ENCODE measurements at places on chromosomes 7 and 10.

GRCh38 chr7:7242899-7243298 lies 60.6 kb downstream of the C1GALT1 start:
- no peak overlapping the region for H3K4me3 ChIP-seq
- H3K36me3 ChIP-seq: peaks cover 31% of the 10 kb centered on the region

DNA sequence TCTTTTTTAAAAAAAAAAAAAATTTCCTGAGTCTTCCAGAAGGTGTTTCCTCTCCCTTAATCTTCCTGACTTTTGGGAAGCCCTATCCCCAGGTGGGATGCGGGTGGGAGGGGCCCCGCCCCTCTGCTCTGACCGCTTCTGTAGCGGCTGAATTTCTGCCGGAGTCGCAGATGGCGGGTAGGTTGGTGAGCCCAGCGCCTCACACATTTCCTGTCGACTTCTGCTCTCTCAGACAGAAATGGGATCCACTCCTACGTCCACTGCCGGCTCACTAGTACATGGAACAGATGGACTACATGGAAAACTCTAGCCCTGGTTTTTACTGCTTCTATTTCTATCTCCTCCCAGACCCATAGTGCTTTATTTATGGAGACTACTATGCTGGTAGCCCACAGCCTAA lies 90.9 kb downstream of the NEUROD6 start:
- H3K36me3 ChIP-seq: no peaks in the 10 kb centered on the region
- H3K4me1 ChIP-seq: no peaks in the 10 kb centered on the region
- H3K27me3 ChIP-seq: no peaks in the 10 kb centered on the region
- no peak for DNase-seq
- H3K27ac ChIP-seq: no peak overlapping the region

- H3K4me3 ChIP-seq: no peak overlapping the region
- H3K4me1 ChIP-seq: peaks cover 12% of the 10 kb centered on the region
- no peaks in the 10 kb centered on the region for H3K27me3 ChIP-seq
- no peak overlapping the region for H3K27ac ChIP-seq
- no peak for DNase-seq
Observed at GRCh38 chr10:63496561-63496960, 24.6 kb upstream of the REEP3 start.

DNA sequence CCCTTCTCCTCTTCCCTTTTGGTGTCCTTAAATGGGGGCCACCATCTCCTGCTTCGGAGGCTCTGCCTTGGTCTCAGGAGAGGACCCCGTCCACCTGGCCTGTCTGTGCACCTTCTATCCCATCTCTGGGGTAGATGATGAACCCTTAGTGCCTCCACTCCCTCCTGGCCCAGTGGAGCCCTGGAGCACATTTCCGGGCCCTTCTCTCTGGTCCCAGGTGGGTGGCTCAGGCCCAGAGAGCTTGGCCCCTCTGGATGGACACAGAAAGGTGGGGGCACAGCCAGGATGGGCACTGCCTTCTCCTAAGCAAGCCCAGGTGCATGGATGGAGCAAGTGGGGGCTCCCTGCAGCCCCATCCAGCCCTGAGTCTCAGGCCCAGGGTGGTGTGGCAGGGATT lies 121.4 kb upstream of the RET start:
- H3K4me3 ChIP-seq: no peak overlapping the region
- H3K36me3 ChIP-seq: no peaks in the 10 kb centered on the region
- H3K27me3 ChIP-seq: peaks cover 26% of the 10 kb centered on the region

DNA sequence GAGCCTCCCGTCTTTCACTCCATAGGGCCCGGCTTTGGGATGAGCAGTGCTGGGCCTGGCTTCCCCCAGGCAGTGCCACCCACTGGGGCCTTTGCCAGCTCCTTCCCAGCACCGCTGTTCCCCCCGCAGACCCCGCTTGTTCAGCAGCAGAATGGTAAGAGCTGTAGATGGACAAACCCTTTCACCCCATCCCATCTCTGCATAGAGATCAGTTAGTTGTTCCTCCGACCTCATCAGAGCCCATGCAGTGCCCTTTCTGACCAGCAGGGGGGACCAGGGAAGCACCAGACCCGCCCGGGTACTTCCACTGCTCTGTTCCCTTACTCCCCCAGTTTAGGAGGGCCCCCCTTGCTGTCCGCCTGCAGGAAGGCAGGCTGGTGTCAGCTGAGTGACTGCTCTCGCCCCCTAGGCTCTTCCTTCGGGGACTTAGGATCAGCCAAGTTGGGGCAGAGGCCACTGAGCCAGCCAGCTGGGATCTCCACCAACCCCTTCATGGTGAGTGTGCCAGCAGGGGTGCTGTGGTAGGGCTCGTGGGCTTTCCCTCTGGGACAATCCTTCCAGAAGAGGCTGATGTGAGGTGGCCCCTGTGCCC lies 9.8 kb downstream of the SAP25 start:
- no peak overlapping the region for H3K4me3 ChIP-seq
- no peaks in the 10 kb centered on the region for H3K27me3 ChIP-seq
- no peak overlapping the region for H3K27ac ChIP-seq
- no peaks in the 10 kb centered on the region for H3K36me3 ChIP-seq
- DNase-seq: peak; percentile 74

DNA sequence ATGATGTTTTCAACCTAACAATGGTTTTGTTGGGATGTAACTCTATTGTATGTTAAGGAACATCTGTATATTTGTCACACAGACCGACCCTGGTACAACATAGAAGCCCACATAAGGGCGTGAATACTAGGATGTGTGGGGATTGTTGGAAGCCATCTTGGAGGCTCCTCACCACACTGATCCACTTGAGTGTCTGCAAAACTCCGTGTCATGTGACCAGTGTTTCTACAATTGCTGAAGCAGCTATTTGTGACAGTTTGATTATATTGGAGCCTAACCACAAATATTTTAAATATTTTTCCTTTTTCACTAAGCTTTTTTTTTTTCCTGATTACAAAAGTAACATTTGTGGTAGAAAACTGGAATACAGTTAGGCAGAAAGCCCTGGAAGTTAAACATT lies 27.9 kb downstream of the RALA start:
- H3K4me3 ChIP-seq: peak overlapping the region; percentile 53
- peak; percentile 67 for DNase-seq
- peaks cover 25% of the 10 kb centered on the region for H3K4me1 ChIP-seq

GRCh38 chr7:156625580-156625979 lies 15.0 kb upstream of the RNF32 start:
- no peak for DNase-seq
- H3K4me3 ChIP-seq: no peak overlapping the region
- H3K4me1 ChIP-seq: no peaks in the 10 kb centered on the region
- no peak overlapping the region for H3K27ac ChIP-seq
- no peaks in the 10 kb centered on the region for H3K36me3 ChIP-seq

- no peaks in the 10 kb centered on the region for H3K27me3 ChIP-seq
- no peaks in the 10 kb centered on the region for H3K36me3 ChIP-seq
- no peak overlapping the region for H3K4me3 ChIP-seq
- peak; percentile 70 for DNase-seq
- no peaks in the 10 kb centered on the region for H3K4me1 ChIP-seq
- no peak overlapping the region for H3K27ac ChIP-seq
Observed at GRCh38 chr7:16817536-16817935, 12.7 kb upstream of the AGR2 start.

DNA sequence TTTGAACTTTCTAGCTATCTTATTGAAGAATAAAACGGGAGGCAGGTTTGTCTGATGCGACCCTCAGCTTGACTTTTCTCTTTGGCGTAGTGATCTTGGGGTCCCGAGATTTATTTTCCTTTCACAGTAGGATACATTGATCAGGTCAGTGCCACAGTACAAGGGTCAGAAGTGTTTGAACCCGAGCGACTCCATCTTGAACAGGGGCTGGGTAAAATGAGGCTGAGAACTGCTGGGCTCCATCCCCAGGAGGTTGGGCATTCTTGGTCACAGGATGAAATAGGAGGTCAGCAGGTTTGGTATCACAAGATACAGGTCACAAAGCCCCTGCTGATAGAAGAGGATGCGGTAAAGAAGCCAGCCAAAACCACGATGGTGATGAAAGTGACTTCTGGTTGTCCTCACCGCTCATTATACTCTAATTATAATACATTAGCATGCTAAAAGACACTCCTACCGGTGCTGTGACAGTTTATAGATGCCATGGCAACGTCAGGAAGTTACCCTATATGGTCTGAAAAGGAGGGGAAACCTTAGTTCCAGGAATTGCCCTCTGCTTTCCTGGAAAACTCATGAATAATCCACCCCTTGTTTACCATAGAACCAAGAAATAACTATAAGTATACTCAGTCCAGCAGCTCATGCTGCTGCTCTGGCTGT lies 3.0 kb upstream of the TECPR1 start:
- no peak overlapping the region for H3K4me3 ChIP-seq
- H3K4me1 ChIP-seq: peaks cover 4% of the 10 kb centered on the region
- no peaks in the 10 kb centered on the region for H3K27me3 ChIP-seq
- H3K36me3 ChIP-seq: no peaks in the 10 kb centered on the region
- no peak for DNase-seq

- peaks cover 14% of the 10 kb centered on the region for H3K36me3 ChIP-seq
- H3K4me3 ChIP-seq: no peak overlapping the region
- DNase-seq: no peak
- H3K27ac ChIP-seq: no peak overlapping the region
Observed at GRCh38 chr10:12022580-12023257, 19.9 kb downstream of the UPF2 start.

GRCh38 chr7:111903797-111904196 lies 302.4 kb downstream of the DOCK4 start:
- H3K4me3 ChIP-seq: no peak overlapping the region
- no peak overlapping the region for H3K27ac ChIP-seq
- no peaks in the 10 kb centered on the region for H3K4me1 ChIP-seq
- no peaks in the 10 kb centered on the region for H3K36me3 ChIP-seq
- no peak for DNase-seq

DNA sequence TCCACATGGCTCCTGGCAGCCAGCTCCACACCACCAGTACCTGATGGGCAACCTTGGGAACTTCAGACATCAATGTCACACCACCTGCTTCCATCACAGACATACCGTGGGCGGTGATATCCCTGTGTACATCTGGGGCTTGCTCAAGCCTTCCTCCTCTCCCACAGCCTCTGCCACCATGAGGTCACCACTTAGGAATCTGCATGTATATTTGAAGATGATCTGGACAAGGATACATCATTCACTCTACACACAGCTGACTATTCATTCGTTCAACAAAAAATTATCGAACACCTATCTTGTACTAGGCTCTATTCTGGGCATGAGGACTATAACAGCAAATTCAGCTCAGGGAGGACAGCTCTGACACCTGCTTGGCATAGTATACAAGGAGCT lies 6.8 kb downstream of the DLG5 start:
- no peaks in the 10 kb centered on the region for H3K27me3 ChIP-seq
- H3K4me1 ChIP-seq: peaks cover 17% of the 10 kb centered on the region
- peak; percentile 75 for DNase-seq
- H3K27ac ChIP-seq: no peak overlapping the region
- H3K36me3 ChIP-seq: no peaks in the 10 kb centered on the region
- H3K4me3 ChIP-seq: no peak overlapping the region

DNA sequence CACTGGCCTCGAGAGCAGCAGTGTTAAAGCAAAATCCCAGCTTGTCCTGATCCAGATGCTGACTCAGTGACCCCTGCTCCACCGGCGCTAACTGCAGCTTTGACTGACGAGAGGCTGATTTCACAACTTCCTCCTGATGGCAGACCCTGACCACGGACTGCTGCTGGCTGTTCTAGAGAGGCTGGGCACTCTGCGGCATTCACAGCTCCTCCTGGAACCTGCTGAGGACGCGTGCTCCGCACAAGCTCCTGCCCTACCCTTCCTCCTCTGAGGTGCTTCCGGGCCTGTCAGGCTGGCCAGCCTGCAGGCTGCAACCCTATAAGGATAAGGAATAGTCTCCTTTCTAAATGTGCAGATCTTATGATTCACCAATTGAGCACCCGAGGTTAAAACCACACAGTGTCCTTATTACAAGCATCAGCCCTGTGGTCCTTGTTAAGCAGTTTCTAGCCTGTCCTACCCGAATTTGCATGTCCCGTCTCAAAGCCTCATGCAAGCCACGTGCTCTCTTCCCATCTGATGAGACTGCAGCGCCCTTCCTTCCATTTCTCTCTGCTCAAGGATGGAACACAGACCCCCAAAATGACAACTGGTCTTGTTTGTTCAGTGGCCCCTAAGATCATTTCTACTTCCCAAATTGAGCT lies 35.5 kb upstream of the NCAPG2 start:
- peaks cover 60% of the 10 kb centered on the region for H3K36me3 ChIP-seq
- H3K27me3 ChIP-seq: no peaks in the 10 kb centered on the region
- no peak overlapping the region for H3K4me3 ChIP-seq
- peak overlapping the region; percentile 65 for H3K27ac ChIP-seq

DNA sequence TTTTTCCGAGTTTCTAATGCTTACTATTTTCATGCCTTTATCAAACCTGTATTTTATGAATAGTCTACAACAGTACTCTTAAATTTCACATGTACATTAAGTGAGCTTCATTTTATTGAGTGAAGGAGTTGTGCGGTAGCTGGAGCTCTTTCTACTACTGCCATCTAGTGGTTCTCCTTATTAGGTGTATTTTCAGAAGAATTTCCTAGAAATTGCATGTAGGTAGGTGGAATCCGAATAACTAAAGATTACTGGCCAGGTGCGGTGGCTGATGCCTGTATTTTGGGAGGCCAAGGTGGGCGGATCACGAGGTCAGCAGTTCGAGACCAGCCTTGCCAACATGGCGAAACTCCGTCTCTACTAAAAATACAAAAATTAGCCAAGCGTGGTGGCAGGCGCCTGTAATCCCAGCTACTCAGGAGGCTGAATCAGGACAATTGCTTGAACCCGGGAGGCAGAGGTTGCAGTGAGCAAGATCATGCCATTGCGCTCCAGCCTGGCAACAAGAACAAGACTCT lies 38.3 kb downstream of the LRRC72 start:
- no peaks in the 10 kb centered on the region for H3K27me3 ChIP-seq
- no peak overlapping the region for H3K4me3 ChIP-seq
- peak; percentile 66 for DNase-seq
- no peaks in the 10 kb centered on the region for H3K4me1 ChIP-seq
- no peaks in the 10 kb centered on the region for H3K36me3 ChIP-seq
- H3K27ac ChIP-seq: no peak overlapping the region

DNA sequence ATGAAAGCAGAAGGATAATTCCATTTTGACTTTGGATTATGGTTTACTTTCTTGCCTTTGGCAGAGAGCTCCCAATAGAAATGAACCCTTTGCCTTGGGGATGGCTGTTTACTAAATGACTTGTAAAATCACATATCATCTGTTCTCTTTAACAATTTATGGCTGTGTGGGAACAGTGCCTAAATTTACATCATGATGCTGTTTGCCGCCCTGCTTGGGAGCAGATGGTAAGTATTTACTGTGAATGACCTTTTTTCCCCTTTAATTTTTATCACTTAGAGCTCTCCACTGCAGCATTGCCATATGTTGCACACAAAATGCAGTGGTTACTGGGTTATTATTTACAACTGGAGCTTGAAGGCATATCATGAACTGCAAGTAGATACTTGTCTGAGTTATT lies 13.4 kb downstream of the HEPACAM2 start:
- H3K4me3 ChIP-seq: no peak overlapping the region
- H3K36me3 ChIP-seq: no peaks in the 10 kb centered on the region
- no peak for DNase-seq
- H3K4me1 ChIP-seq: no peaks in the 10 kb centered on the region
- no peak overlapping the region for H3K27ac ChIP-seq
